Stimulated activated CD4-positive, alpha-beta T cell treated with anti-CD3 and anti-CD28 coated beads, Interleukin-1b, Interleukin-23, amount 100 ng/mL, for 4 hours (primary cell): ENCODE measurements at places on chromosomes 4 and X.
A peak's percentile ranks its signal among the peaks of the same experiment; 100 is the strongest.

- DNase-seq: no peak
These were observed 575.3 kb downstream of the TRIML1 start for GRCh38 chr4:188714501-188714900.

- no peak for DNase-seq
These were observed 337.7 kb upstream of the CTSO start for GRCh38 chr4:156291317-156291716.

- DNase-seq: no peak
These were observed 203.3 kb downstream of the ANTXR2 start for GRCh38 chr4:79869597-79870237.

GRCh38 chr4:25750874-25751273 is 95.2 kb downstream of the SLC34A2 start:
- no peak for DNase-seq

GRCh38 chrX:12975991-12976558 is 1.2 kb downstream of the TMSB4X start:
- no peak for DNase-seq

GRCh38 chr4:52750819-52751486 is at the start of gene ERVMER34-1:
Gene ERVMER34-1 (minus strand): TSS chr4:52751425. CDS start chr4:52745520, 5,905 bp downstream.
- peak; percentile 4 for DNase-seq

GRCh38 chrX:35076061-35076460 is 133.5 kb downstream of the FAM47B start:
- no peak for DNase-seq

DNA sequence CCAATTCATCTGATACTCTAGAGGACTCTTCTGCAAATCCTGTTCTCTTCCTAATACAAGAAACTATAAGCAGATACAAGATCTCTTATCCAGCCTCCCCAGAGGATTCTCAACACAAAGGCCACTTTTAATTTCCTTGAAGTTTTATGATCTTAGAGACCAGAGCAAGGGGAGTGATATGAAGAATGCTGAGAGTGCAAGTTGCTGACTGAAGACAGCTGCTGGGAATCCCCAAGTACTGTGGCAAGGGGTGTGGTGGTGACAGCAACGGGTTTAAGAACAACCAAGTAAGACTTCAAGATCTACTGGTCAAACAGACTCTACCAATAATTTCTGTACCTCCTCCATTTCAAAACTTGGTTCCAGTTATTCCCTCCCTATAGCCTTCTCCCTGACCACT is 7.0 kb downstream of the AMMECR1 start:
- no peak for DNase-seq

DNA sequence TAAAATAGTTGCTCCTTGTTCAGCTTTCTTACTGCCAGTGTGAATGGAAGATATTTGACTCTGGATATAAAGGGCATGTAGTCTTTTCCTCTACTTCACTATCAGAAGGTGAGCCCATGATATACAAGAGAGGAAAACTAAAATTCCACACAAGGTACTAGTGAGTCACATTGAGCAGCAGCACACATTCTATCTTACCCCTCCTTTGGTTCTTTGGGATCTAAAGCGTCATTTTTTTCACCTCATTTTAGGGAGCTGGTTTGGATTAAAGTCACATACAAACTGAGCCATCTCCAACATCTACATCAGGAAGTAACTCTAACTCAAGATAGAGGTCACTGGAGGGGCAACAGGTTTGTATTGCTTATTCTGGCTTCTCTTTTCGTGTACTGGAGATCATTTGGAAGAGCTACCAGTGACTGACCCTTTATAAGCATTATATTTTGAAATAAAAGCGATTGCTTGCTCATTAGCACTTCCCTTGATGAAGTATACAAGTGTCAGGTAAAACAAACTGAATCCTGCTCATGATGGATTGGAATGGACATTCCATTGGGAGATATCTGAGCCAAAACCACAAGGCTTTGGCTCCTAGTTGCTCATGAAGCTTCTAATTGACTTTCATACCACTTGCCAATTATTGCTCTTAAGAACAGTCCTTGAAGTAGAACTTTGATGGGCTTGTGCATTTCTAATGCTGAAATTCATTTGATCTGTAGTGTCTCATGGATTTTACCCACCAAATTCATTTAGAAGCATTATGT is 124.1 kb downstream of the SPCS3 start:
- no peak for DNase-seq

DNA sequence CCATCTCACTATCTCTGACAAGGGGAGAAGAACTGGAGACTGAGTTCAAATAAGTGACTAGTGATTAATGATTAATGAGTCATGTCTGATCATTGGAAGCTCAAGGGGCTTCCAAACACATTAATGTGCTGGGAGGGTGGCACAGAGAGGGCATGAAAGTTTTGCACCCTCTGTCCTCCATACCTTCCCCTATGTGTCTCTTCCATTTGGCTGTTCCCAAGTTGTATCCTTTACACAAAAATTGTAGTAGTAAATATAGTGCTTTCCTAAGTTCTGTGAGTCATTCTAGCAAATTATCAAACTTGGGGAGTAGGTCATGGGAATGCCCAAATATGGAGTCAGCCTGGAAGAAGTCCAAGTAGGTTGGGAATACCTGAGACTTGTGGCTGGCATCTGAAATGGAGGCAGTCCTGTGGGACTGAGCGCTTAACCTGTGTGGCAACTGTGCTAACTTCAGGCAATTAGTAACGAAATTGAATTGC is 4.1 kb upstream of the FAM200B start:
- no peak for DNase-seq

- no peak for DNase-seq
These were observed 19.6 kb downstream of the MGST2 start for GRCh38 chr4:139685180-139685579.

DNA sequence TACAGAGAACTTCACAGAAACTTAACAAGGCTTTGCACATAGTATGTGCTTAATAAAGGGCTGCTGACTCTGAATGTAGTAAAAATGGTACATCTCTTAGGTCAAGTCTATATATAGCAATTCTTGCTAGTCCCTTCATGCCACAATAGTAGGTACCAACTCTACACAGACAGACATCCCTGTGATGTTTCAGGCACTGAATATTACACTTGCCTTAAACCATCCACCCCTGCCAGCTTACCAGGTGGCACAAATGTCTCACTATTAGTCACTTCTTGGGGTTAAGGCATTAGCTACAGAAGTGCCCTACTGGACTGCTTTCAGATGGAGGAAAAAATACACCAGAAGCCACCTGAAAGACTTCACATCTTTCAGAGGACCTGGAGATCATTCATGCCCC is 86.3 kb upstream of the CITED1 start:
- DNase-seq: no peak

DNA sequence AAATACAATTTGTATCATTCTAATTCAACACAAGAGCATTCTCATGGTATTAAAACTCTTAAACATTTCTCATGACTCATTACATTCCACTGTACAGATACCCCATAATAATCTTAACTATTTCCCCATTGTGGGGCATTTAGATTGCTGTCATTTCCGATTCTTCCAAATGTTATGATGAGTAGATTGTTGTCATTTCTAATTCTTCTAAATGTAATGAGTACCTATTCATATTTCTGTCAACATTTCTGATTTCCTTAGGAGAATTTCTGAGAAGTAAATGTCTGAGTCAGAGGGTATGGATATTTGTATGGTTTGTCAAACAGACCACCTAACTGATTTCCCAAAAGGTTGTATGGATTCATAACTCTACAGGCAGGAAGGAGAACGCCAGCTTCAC is 8.3 kb downstream of the S100G start:
- DNase-seq: no peak

GRCh38 chrX:135651647-135652295 is 61.7 kb upstream of the CT45A1 start:
- no peak for DNase-seq

DNA sequence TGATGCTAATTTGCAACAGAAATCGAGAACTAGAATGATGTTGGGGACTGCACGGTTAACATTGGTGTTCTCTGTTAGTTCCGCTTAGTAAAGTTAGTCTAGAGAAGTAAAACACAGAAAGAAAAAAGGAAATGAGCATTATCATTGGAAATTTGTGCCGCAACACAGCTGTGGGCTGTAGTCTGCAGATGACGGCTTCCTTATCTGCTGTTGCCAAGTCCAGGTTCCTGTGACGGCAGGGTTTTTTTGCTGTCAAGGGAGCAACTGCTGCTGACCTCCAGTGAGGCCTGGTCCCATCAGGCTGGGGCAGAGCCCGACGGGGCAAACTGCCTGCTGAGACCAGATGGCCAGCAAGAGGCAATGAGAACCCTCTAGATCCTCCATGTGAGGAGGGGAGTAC is 38.9 kb upstream of the PHEX start:
- no peak for DNase-seq

- no peak for DNase-seq
These were observed 197.2 kb downstream of the CBR4 start for GRCh38 chr4:168812806-168813205.

GRCh38 chrX:108732630-108733321 is 3.6 kb downstream of the IRS4 start:
- no peak for DNase-seq

- DNase-seq: no peak
These were observed 214.5 kb downstream of the NAF1 start for GRCh38 chr4:162952232-162952631.

- DNase-seq: no peak
These were observed 35.5 kb upstream of the SORBS2 start for GRCh38 chr4:185847352-185848097.

- no peak for DNase-seq
These were observed 20.7 kb downstream of the RAB40AL start for GRCh38 chrX:102957751-102958150.

- peak; percentile 17 for DNase-seq
These were observed at the start of gene XK for GRCh38 chrX:37685381-37686359. Gene XK (plus strand): TSS chrX:37685791. CDS start chrX:37685962, 171 bp downstream.

DNA sequence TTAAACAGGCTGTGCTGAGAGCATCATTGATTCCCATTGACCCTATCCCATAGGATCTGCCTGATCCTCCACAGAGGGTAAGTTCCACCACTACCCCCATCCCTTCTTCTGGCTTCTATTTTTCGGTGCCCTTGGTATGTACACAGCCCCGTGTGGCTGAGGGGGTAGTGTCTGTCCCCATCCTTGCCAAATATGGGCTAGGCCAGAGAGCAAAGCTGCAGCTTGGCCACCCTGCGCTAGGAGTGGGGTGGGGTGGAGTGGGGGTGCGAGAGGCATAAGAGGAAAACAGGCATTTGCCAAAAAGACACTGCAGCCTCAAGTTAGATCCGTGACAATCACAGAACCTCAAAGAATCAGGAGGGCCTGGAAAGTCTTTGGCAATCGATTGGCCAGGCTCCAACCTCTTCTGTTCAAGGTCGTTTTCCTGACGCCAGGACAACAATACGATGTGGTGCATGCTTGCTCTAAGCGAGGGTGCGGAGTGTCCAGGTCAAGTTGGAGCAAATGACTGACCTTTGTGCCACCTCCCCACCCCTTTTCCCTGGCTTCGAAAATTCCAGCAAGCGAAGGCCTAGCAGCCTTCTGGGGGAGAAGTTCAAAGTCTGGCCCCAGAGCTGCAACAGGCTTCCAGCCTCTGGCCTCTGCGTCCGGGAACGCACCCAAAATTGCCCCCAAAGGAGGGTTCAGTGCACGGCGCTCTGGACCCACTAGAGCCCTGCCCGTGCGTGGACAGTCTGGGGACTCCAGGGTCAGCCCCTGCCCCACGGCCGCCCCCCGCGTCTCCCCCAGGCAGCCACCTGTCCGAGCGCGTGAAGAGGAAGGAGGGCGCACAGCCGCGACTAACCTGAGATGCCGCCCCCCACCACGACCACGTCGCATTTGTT is 598 bp downstream of the MAOB start:
- no peak for DNase-seq

DNA sequence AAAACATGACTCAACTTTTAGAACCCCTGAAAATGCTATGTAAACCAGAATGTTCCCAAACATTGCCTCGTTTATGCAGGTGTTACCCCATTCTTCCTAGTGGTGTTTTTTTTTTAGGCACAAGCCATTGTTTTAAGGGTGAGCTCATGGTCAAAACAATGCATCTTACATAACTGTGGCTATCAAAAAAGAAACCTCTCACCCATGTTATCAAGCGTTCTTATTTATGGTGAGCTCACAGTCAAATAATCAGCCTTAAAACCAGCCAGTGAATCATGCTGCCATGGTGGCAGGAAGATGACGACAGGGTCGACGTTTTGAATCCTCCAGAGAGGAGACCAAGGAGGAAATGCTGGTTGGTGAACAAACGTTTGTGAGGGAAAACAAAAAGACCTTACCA is 195.2 kb downstream of the KDR start:
- DNase-seq: no peak

DNA sequence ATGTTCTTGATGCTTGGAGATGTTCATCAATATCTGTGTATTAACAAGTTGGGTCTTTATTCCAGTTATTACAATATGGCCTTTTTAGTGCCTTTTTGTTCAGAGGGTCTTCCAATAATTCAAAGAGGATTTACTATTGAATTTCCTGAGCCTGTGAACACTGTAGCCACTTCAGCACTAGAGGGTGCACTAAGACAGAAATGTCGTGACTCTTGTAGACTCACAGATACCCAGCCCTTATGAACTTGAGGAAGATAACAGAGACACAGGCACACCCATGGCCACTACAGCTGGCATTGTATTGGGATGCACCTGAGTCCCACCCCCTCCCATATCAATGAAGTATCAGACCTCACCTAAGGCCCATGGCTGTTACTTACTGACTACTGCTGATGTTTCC is 54.4 kb upstream of the ACTRT1 start:
- no peak for DNase-seq

- DNase-seq: no peak
These were observed 178.3 kb downstream of the MAPK10 start for GRCh38 chr4:86181585-86181984.

DNA sequence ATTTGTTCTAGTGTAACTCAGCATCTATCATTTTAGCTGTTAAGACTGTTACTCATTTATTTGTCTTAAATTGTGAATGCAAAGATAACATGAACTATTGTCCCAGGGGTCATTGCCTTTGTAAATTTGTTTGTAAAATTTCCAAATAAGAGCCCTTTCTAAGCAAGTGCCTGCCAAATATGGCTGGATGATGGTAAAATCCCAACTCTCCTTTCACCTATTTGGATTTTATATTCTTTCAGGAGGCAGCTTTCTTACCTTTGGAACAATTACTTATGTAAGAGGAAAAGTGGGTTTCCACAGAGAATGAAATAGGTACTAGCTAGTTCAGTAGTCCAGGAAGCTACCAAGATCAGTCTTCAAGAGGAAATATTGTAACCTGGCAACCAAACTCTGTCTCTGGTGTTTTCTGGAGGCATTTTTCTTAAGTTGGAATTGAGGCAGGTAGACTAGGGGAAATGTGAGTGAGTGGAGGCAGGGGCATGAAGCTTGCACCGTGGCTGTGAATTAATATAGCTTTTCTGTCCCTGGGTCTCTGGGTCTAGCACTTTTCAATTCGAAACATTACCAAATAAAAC is 363.0 kb upstream of the ZCCHC13 start:
- no peak for DNase-seq
